SK-MEL-5 (cell line): ENCODE measurements at places on chromosomes 5 and 9.

DNA sequence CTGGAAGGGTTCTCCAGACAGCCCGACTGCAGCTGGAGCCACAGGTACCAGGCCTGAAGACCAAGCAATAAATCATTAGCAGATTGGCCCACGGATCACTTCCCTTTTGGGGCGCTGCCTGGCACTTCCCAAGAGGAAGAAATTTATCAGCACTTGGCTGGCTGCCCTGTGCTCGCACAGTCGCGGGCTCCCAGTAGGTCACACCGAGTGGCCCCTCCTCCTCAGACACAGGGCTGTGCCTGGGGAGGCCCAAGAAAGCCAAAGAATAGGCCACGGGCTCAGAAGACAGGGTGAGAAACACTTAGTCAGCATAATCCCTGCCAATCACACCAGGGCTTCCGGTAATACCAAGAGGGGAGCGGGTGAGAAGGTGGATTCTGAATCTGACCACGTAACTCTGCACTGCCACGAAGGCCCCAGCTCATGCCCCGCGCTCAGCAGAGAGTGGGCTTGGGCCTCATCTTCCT is 115.7 kb upstream of the MSX2 start:
- DNase-seq: no peak

DNA sequence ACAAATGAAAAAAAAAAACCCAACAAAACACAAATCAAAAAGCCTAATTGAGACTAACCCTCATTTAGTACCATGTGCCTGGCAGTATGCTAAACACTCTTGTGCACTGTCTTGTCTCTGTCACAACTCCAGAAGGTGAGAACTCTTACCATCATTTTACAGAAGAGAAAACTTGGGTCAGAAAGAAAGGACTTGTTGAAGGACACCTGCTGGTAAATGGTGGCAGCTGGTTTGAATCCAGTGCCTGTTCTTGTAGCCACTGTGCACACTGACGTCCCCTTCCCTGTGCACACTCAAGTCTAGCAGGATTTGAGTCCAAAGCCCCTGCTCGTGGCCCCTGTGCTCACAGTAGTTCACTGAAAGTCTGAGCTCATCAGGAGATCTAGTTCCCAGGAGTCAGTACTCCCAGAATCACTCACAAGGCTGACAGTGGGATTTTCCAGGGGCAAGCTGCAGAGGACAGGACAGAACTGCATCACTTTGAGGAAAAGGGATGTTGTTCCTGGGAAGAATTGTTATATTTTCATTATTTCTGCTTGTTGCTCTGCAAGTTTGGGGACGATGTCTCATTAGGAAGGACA is 43.0 kb upstream of the HSD17B4 start:
- no peak for DNase-seq

DNA sequence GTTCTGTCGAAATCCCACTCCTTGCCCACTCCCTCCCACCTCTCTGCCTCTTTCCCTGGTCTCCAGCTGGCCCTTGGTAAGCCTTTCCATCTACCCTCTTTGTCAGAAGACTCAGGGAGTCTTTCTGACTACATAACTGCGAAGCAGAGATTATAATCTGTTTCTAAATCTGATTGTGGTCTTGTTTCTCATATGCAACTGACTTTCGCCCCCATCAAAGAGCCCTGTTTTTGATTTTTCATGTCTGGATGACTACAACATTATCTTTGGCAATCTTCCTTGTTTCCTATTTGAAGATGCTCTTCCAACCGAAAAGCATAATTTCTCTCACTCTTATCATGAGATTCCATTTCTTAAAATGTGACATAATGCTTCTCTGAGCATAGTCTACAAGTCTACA is 218.2 kb upstream of the ADAMTSL1 start:
- no peak for DNase-seq

DNA sequence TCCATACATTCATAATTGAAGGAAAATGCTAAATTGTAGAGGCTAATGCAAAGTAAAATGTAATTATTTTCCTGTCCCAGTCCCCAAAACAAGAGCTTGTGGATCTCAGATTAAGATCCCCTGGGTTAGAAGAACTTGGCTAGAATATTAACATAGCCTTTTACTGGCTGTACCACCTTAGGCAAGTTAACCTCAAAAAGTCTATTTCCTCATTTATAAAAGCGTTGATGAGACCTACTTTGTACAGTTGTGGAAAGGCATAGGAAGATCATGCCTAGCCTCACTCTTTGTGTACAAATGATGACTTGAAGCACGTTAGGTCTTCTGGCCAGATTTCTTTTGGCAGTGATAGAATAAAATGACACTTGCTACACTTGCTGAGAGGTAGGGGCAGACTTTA is 97.2 kb downstream of the F2RL2 start:
- DNase-seq: no peak

DNA sequence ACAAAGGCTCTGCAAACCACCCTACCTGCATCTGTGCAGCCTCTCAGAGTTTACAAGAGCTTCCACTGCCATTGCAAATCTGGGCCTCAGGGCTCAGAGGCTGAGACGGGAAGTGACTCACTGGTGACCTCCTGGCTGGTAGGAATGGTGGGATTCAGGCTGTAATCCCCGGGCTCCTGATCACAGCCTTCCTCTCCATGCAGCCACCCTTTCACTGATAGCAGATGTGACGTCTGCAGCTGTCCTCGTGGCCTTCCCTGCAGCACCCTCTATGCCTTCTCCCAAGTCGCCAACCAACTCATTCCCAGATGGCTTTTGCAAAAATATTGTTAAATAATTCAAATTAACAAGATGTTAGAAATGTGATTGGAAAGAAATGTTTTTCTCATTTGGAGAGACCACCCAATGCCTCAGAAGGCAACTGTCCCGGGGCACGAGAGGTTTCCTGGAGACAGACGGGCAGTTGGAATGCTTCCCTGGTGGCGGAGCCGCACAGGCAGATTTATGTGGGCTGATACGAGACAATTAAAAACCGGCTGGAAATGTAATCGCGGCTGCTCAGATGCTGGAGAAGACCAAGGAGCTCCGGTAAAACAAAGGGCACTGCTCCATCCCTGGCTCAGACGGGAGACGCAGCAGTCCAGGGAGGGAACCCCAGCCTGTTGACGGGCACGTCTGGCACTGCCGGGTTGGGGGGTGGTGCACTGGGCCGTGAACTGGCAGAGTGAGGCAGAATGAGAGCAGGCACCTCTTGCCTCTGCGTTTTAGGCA is 34.4 kb upstream of the SLC25A51 start:
- peak; percentile 13 for DNase-seq

DNA sequence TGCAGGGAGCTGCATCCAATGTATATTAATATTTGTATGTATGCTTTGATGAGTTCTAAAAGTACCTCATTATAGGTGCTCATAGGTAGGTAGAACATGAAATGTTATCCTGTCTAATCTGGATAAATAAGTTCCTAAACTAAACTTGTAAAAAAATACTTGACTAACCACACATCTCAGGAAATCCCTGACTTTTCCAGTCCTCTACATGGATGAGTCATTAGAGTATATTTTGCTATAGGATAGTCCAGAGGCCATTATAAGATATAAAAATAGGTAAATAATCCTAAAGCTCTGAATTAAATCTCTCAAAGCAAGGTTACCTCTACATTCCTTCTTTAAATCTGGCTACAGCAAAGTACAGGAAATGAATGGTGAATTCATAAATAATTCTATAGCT is 404.3 kb downstream of the RAB3C start:
- no peak for DNase-seq

DNA sequence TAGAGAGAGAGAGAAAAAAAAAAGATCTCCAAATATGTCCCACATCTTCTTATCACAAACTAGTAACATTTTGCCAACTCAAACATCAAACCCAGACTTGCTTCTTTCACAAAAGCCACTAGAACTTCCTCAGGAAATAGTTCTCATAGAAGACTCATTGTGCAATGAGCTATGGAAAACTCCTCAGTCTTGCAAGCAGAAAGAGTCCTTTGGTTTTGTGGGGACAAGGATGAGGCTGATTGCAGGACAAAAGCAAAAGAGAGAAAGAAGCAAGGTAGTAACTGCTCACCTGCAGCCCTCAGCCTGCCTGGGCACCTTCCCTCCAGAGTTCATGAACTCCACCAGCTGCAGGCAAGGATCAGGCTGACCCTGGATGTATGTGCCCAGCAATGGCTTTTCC is 399.0 kb downstream of the IRX1 start:
- no peak for DNase-seq

DNA sequence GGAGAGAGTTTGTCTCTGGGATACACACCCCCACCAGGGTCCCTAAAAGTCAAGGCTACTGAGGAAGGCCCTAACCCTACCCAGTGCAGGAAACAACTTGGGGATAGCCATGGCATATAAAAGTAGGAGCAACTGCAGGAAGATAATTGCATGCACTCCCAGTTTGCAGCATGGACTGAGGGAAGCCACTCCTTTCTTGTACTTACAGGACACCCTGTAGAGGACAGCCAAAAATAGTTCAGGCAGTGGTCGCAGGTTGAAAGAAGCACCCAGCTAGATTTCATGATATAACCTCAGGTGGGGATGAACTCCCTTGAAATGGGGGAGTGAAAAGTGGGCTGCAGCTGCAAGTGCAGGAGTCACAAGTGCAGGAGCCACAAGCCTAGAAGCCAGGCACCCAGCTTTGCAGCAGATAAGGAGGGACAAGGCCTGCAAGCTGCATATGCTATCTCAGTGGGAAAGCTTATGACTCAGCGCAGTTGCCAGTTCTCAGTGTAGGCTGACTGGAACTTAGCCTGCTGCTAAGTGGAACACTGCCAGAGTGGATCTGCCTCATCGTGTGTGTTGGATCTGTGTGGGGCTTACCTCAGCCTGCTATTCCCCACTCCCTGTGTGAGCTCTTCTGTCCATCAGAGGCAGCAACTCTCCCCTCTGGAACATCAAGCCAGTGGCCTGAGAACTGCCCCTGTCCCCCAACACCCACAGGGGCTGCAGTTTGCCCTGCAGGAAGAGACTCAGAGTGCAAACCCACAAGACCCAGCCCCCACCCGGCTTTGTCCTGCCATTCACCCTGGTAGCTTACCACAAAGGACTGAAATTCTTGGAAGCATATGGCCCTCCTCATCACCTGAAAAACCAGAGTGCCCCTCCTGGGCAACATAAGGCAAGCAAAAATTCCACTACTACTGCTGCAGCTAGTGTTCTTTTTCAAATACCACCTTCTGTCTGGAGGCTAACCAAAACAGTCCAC is 42.7 kb downstream of the CYLC2 start:
- DNase-seq: no peak

DNA sequence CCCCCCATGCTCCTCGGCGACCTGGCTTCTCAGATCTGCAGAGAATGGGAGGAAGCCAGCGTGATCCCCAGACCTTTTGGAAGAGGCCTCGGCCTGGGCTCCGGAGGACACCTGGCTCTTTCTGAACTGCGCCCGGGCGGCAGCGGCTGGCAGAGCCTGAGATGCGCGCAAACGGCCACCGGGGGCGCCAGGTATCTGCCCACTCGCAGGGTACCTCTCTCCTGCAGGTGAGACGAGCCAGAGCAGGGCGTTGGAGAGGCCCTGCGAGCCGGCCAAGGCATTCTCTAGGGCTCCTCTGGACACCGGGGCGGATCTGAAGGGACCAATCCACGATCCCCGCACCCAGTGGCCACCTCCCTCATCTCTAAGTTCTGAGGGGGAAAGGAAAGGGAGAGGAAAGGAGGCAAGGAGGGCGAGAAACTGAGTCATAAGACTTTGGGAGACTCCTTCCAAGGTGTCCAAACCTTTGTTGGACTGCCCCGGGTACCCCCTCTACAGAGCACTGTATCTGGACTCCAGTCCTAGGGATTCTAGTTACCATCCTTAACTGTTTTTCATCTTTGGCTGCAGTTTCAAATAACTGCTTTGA is 55.0 kb upstream of the SLC46A2 start:
- DNase-seq: no peak

DNA sequence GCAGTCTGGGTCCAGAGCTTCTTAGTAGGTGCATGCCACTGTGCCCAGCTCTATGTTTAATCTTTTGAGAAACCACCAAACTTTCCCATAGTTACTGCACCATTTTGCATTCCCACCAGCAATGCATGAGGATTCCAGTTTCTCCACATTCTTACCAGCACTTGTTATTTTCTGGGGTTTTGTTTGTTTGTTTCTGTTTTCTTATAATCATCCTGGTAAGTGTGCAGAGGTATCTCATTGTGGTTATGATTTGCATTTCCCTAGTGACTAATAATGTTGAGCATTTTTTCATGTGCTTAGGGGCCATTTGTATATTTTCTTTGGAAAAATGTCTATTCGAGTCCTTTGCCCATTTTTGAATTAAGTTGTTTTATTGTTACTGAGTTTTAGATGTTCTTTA is 11.4 kb downstream of the FOXE1 start:
- DNase-seq: no peak

- DNase-seq: no peak
Observed at GRCh38 chr9:8101607-8102006, 302.0 kb upstream of the DMAC1 start.

DNA sequence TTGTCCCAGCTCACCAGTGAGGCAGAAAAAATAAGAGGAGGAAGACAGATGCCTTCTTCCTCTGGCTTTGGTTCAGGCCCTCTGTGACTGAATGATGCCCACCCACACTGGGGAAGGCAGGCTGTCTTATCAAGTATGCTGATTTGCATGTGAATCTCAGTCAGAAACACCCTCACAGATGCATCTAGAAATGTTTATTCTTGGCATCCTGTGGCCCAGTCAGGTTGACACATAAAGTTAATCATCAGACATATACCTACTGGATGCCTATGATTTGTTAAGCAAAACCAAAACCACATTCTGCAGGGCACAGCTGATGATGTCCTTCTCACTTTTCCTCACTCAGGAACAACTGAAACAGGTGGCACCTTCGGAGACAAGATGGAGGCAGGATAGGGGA is 243.4 kb upstream of the KCNN2 start:
- no peak for DNase-seq

- no peak for DNase-seq
Observed at GRCh38 chr9:74800226-74800625, 87.5 kb downstream of the TRPM6 start.

- no peak for DNase-seq
Observed at GRCh38 chr9:100449420-100449819, 22.5 kb downstream of the MSANTD3 start.

DNA sequence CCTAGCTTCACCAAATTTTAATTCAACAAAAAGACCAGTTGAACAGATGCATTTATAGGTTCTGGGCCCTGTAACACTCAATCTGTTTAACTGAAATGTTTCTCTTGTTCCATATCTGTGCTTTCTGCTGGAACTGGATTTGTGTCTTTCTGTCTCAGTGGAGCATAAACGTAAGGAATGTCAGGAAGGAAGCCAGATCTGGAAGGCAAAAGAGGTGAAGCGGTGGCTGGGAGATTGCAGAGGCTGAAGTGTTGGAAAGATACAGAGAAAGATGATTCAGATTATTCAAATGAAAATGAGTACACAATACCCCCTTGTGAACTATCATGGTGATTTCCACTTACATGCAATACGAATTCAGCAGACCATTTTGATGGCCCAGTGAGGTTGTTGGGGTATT is 406.8 kb downstream of the BRINP1 start:
- DNase-seq: no peak

DNA sequence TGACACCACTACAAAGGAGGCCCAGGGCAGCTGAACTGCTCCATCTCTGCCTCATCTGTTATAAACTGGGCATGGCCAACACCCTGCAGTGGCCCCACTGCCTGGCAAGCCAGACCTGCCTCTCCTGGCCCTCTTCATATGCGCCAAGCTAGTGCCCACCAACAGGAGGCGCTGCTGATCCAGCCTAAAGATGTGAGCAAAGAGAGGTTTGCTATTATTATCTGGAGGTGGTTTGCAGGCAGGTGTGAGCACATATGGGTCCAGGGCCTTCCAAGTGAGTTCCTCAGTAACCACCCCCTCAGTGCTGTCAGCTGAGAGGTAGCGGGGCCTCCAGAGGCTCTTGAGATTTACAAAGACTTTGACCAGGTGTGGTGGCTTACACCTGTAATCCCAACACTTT is 232.2 kb downstream of the SYK start:
- peak; percentile 74 for DNase-seq

GRCh38 chr9:35341585-35341984 is 148.3 kb upstream of the RUSC2 start:
- no peak for DNase-seq

- no peak for DNase-seq
Observed at GRCh38 chr5:140106101-140106500, 7.8 kb upstream of the PURA start.
